Ovary (tissue), 10 donors: ENCODE measurements at places on chromosomes 1 and 21.

- DNase-seq: no peak
Observed at GRCh38 chr1:161743231-161743630, 6.4 kb upstream of the DUSP12 start.

DNA sequence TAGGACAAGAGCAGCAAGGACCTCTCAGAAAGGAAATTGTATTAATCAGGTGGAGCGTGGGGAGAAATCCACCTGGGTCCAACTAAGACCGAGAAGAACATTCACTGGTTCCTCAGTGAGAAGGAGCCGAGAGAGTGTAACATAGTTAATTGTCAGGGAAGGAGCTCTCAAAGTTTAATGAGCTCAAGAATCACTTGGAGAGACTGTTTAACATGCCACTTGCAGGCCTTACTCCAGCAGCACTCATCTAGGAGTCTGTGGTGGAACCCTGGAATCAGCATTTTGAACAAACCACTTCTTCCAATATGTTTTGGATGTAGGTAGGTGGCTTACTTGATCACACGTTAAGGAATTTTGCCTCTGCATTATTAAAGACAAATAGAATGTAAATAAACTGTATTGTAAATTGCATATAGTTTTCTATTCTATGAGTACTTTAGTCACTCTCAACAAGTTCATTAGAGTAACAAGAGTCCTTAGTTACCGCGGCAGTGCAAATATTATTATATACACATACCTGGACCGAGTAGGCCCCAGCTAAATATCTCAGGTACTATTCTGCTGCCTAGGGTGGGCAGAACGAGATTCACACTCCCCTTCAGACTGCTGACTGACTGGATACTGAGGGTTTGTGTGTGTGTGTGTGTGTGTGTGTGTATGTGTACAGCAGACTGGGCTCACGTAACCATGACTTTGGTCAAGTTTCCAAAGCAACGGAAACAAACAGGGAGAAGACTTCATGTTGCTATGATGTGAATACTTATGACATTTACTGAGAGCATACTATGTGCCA is 203.2 kb upstream of the USP24 start:
- no peak for DNase-seq

GRCh38 chr1:53410100-53410541 is 49.1 kb upstream of the DMRTB1 start:
- DNase-seq: no peak

DNA sequence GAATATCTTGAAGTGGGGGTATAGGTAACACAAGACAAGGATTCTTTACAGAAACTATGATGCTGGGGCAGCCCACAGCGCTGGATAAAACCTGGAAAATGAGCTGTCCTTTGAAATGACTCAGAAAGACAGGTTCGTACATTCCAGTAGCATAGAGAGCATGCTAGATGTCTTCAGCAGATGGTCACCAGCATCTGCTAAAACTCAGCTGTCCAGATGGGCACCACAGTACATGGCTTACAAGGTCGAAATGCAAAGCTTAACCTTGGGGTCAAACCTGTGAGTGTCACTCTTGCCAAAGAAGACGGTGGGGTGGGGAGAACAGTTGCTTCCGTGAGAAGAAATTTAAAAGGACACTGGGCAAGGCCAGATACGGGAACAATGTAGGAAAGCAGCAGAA is 41.3 kb upstream of the TRIM45 start:
- no peak for DNase-seq

DNA sequence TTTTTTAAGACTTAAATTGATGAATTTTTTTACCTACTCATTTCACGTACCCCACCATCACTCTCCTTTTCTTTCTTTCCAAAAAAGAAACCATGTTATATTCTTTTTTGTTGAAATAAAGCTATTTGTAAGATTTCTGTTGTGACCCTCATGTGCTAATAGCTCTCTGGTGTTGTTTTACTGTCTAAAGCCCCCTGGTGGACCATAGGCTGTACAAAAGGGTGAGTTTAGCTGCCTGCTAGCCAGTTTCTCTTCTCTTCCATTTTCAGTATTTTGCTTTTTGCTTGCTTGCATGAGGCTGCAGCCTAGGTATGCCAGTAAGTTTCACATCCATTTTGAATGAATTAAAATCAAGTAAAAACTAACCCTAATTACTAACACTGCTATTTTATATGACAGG is 15.6 kb upstream of the VAMP3 start:
- DNase-seq: no peak

DNA sequence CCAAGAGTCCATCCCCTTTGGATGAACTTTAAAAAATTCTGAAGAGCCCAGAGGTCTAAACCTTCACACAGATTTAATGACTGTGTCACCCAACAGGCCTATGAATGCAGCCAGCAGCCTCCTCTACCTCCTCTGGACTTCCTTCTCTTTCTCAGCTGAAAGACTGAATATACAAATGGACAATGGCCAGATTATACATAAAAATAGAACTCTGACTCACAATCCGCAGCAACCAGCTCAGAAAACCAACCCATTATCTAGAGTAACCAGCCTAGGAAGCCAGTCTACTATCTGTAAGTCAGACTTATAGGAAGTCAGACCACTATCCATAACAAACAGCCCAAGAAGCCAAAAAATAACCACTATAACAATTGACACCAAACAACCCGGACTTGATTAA is 224.5 kb downstream of the ASTN1 start:
- DNase-seq: no peak

DNA sequence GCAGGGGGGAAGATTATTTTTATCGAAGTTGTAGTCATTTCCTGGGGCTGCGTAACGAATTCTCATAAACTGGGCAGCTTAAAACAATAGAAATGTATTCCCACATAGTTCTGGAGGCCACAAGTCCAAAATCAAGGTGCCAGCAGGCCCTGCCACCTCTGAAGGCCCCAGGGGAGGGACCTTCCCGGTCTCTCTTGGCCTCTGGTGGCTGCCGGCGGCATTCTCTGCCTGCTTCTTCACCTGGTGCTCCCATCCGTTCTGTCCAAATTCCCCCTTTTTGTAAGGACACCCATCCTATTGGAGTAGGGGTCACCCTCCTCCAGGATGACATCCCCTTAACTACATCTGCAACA is 92.8 kb downstream of the PDE9A start:
- DNase-seq: no peak

GRCh38 chr1:84708031-84708430 is 17.8 kb upstream of the SSX2IP start:
- DNase-seq: no peak

GRCh38 chr1:6911021-6911941 is 126.0 kb downstream of the CAMTA1 start:
- DNase-seq: no peak

DNA sequence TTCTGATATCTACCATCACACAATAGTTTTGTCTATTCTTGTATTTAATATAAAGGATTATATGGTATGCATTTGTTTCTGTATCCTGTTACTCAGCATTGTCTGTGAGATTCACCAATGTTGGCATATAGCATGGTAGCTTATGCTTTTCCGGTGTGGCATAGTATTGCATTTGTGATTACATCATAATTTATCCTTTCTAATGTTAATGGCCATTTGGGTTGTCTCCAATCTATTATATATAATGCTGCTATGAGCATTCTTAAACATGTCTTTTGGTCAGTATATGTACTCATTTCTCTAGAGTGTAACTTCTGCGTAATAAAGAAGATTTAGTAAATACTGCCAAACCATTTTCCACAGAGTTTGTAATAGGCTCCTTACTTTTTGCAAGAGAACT is 40.9 kb upstream of the GFI1 start:
- DNase-seq: no peak

GRCh38 chr21:46216132-46216747 is 12.3 kb downstream of the LSS start:
- no peak for DNase-seq

- DNase-seq: no peak
Observed at GRCh38 chr1:4033713-4034112, 133.6 kb upstream of the C1orf174 start.

DNA sequence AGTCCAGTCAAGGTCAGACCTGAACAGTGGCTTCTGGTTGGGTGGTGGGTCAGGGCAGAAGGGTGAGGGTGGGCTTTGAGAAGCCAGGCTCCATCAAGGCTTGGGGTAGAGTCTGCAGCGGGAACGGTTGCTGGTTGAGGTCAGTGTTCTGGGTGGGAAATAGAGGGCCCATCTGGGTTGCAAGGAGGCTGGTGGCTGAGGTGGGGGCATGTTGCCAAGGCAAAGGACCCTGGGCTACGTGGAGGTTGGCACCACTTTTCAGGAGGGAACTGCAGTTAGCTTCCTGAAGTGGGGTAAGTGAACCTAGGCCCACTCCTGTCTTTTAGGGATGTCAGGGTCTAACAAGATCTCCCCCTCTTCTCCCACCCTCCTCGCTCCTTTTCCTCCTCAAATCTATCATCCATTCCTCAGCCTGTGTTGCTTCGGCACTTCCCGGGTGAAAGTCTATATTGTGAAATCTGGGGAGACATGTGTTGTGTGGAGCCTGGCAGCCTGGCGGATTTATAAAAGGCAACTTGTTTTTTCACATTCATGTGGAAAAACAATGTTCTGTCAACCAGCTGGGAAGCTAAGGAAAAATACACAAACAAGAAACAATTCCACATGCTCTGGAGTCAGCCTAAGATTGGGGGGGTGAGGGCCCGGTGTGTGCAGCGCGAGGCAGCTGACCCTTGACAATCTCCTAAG is 1.5 kb downstream of the IL22RA1 start:
- DNase-seq: no peak

GRCh38 chr1:78958711-78959110 is 47.8 kb downstream of the ADGRL4 start:
- no peak for DNase-seq

- no peak for DNase-seq
Observed at GRCh38 chr1:248802454-248802853, 23.3 kb downstream of the SH3BP5L start.

DNA sequence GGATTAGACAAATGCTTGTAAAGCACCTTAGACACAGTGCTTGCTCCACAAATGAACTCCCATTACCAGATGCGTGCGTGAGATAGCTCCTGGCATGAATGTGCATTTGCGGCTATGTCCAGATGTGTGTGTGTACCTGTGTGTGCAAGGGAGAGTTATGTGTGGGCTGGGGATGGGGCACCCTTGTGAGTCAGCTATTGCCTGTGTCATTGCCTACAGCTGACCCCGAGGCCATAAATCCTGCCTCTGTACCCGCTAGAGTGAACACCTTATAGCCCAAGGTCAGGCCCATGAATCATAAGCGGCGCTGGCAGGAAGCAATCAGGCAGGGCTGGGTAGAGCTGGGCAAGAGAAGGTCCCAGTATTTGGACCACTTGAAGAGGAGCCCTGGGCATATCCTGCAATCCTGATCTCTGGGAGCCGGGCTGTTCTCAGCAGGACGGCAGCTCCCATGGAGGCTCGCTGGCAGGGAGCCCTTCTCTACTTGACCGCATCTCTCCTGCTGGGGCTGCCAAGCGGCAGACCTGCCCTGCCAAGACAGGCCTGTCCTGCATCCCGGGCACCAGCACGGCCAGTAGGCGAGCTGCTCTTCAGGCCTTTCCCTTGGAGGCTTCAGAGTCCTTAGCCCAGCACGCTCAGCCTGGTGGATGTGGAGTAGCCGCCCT is 86.4 kb downstream of the TMEM53 start:
- no peak for DNase-seq

DNA sequence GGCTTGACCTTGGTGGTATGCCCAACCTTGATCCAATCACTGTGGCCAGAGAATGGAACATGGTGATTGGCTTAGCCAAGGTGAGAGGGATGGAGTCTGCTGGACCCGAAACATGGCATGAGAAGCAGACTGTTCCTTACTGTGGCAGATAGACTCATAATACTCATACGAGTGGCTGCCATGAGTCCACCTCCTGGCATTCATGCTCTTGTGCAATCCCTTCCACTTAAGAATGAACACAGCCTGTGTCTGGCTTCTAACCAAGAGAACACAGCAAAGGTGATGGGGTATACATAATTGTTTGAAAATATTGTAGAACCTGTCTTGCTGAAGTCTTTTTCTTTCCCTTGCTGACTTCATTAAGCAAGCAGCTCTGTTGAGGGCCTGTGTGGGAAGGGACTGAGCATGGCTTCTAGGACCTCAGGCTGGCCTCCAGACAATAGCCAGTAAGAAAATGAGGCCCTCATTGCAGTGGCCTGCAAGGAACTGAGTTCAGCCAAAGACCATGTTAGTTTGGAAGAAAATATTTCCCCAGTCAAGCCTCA is 85.9 kb downstream of the ZNF281 start:
- no peak for DNase-seq

DNA sequence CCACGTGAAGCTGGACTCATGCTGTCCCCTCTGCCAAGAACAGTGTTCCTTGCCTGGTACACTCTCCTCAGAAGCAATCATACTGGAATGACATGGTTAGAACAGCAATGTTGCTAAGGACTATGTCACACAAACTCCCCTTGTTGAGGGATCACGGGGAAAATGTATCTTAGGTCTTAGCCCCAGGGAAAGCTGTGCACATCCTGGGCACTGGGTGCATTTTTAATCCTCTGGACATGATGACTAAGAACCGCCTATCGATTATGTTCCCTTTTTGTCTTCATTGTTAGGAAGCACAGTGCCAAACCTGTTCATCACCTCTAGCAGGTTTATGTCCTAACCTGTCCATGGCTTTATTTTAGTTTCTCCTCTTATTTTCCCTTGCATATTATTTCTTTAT is 115.1 kb downstream of the HIVEP3 start:
- no peak for DNase-seq

GRCh38 chr1:6554031-6554906 is at the start of gene NOL9:
TSS of gene NOL9 (minus strand) at chr1:6554513. CDS start at chr1:6554502, 11 bp downstream.
- DNase-seq: peak; percentile 95

GRCh38 chr1:154497026-154497806 is 4.8 kb upstream of the TDRD10 start:
- no peak for DNase-seq

- DNase-seq: no peak
Observed at GRCh38 chr1:166920561-166921475, 44.8 kb upstream of the TADA1 start.

GRCh38 chr1:13517193-13517812 is 3.5 kb upstream of the LRRC38 start:
- no peak for DNase-seq

DNA sequence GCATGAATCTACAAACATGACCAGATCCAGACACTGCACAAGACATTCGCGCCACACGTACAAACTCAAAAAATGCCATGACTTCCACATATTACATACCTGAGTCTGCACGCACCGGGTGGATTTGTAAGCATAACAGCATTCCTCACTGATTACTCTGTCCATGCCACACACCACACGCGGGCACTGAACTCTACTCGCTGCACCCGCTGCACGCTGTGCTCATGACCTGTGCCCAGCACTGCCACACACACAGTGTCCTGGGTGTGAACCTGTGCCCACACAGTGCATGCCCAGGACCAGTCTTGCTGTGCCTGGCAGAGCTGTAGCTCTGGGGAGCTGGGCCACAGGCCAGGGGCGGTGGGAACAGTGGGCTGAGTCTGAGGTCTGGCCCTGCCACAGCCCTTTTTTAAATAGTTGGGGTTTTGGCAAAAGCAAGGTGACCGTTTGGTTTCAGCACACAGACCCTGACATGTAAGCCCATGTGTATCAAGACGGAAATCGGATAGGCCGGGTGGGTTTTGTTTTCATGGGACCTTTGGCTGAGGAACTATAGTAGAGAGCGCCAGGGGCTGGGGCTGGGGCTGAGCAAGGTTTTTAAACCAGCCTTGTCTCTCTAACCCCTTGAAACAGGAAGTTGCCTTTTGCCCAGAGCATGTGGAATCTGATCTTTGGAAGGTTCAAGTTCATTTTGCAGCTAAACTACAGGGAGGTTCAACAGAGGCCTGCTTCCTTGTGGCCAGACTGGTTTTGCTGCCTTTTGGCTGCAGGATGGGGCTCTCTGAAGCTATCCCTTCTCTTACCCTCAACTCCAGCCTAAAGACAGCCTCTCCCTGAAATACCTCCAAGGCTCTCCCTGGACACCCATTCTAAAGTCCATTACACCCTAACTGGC is 12.3 kb upstream of the GOLT1A start:
- no peak for DNase-seq
